ENCODE measurements at places on chromosomes 1 and 21. TPM values are rescaled to one million over a fixed set of nuclear protein-coding genes. Genes with fewer than 3 reads are reported as not detected.
A peak's percentile ranks its signal among the peaks of the same experiment; 100 is the strongest.

DNA sequence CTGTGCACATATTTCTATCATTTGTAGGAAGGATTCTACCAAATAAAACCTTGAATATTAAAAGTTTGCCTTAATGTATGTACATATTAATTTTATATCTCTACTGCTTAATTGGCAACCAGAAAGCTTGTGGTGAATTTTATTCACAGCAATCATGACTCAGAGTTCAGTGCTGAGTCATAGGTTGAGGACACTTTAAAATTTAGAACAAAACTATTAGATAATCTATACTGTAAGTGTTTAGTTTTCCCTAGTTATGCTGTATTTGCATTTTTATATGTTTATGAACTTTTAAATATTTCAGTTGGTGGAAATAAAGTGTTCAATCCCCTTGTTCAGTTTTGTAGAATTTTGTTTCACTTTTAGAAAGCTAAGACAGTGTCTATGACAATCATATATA, 841.5 kb downstream of the KCNT2 start:
- DNase-seq, result no peak

SPTA1 gene
- total RNA-seq, result not detected

DENND1B gene
- total RNA-seq, result 9.6 TPM

TNNT2 gene
- total RNA-seq, result not detected

ZC3H12A gene
- 29.7 TPM for total RNA-seq

DNA sequence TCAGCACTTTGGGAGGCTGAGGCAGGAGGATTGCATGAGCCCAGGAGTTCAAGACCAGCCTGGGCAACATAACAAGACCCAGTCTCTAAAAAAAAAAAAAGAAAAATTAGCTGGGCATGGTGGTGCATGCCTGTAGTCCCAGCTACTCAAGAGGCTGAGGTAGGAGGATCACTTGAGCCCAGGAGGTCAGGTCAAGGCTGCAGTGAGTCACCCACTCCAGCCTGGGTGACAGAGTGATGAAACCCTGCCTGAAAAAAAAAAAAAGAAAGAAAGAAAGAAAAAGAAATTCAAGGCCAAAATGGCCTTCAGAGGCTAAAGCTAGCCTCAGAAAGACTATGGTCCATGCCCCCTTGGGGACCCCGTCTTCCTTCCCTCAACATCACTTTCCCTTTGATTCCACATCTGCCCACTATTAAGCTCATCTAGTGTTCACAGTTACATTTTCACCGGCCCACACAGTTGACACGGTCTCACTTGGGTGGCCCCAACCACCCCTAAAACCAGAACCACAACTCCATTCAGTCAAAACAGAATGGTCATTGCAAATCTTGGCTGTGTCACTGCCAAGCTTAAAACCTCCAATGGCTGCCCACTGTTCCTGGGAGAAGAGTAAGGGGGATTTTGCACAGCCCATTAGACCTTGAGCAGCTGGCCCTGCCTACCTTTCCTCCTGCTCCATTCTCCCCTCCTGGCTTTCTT, 2.1 kb upstream of the CAPN8 start:
- DNase-seq, result no peak

- no peak for DNase-seq
Observed at GRCh38 chr1:235818632-235819136, 48.0 kb downstream of the LYST start.

DNA sequence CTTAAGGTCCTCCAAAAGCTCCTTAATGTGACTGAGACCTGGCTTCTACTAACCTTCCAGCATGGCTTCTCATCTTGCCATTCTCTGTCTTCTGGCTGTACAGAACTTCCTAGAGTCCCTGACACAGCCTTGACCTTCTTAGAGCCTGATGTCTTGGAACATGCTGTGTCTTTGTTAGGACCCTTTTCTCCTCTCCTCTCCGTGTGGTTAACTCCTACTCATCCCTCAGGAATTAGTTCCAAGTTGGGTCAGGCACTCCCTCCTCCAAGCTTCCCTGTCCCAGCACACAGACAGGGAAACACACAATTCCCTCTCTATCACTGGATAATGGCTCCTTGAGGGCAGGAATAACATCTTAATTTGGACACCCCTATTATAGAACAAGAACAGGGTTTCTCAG, 275.4 kb upstream of the USP24 start:
- no peak for DNase-seq

DNA sequence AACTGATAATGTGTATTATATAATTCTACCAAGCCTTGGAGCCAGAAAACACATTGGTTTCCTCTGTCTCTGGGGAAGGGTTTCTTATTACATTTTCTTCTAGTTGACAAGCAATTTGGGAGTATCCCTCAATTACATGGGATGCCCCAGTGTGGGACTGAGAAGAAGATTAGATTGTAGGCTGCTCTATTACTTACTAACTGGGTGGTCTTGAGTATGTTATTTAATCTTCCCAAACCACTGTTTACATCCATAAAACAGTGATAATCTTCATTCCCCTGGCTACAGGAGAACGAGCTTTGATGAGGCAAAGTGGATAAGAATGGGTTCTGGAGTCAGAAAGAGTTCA, 105.8 kb downstream of the TSEN15 start:
- DNase-seq, result no peak

DNA sequence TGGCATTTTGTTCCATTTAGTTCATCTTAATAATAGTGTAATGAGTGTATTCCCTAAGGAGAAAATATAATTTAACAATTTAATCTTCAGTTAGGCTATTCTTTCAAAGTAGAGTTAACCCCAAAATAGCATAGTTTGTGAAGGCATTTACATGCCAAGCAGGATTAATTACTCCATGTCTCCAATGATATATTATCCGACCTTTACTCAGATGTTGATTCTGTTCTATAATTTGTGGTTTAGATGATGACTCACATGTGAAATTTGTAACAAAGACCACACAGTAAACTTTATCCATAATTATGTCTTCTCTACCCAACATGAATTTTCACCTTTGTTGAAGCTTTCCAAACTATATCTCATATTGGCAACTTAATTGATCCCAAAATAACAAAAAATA, 2065.2 kb downstream of the MRPL39 start:
- no peak for DNase-seq

UMODL1 gene
- not detected for total RNA-seq

DNA sequence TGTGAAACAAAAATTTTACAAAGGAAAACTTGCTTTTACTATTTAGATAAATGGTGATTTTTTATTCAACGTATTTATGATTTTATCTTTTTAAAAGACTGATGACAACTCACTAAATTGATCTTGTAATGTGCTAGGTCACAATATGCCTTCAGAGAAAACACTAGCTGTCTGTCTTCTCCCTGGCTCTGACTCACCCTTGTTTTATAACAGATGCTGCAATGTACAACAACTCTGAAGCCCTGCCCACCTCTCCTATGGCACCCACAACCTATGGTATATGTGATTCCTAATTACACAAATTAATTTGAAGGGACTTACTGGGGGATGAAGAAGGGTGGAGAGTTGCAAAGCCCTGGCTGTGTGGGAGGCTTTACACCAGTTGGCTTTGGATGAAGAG, 24.7 kb upstream of the HSD17B7 start:
- DNase-seq, result no peak

CBR3 gene
- 12.5 TPM for total RNA-seq

DNA sequence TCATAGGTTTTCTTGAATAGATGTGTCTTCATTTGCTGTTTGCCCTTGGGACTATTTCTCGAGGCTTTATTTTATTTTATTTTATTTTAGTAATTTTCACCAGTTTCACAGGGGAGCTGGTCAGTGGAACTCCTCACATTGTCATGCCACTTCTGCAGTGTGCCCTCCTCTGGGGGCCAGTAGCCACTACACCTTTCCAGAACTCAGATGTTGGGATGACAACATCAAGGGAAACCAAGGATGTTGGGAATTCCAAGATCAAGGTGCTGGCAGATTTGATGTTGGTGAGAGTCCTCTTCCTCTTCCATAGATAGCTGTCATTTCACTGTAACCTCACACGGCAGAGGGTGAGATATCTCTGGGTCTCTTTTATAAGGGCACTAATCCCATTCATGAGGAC, 35.5 kb downstream of the SLC26A9 start:
- DNase-seq, result no peak

GRCh38 chr1:161098210-161099068, at the start of gene KLHDC9:
TSS of gene KLHDC9 (plus strand) at chr1:161098361. CDS start at chr1:161098536, 175 bp downstream.
- peak; percentile 84 for DNase-seq

DNA sequence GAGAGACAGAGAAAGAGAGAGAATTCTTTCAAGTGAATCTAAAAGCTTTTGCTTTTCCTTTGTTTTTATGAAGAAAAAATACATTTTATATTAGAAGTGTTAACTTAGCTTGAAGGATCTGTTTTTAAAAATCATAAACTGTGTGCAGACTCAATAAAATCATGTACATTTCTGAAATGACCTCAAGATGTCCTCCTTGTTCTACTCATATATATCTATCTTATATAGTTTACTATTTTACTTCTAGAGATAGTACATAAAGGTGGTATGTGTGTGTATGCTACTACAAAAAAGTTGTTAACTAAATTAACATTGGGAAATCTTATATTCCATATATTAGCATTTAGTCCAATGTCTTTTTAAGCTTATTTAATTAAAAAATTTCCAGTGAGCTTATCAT, 117.6 kb downstream of the PTPRC start:
- no peak for DNase-seq

GRCh38 chr21:46256501-46256994, 28.0 kb upstream of the LSS start:
- no peak for DNase-seq

- no peak for DNase-seq
Observed at GRCh38 chr1:13499422-13499821, 14.4 kb downstream of the LRRC38 start.

DNA sequence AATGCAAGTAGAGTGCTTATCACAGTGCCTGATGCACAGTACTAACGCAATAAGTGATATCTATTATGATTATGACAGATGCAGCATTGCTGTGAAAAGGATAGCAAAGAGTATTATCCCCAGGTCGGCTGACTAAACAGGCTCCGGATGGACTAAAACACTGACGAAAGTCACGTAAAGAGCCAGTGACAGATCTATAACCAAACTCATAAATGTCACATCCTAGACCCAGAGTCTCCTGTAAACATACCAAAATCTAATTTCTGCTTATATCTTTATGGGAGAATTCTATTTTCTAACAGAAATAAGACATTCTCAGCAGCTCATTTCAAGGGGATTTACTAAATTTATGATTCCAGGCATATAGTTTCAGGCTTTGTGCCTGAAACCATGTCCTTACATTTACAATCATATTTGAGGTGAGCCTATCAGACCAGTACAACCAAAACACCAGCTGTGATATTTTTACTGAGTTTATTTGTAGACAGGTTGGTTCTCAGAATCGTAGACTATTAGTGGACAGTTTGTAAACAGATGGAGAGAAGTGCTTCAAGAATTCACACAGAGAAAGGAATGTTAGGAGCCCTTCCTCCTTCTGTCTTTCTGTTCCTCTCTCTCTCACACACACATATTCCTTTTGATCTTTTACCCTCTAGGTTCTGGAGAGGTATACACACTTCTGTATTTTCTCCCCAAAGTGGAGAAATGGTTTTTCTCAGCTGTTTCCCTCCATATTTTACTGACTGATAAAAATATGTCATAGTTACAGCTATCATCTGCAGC, 52.4 kb upstream of the WDR26 start:
- DNase-seq, result no peak

GRCh38 chr1:116122955-116123757, 12.0 kb downstream of the MAB21L3 start:
- no peak for DNase-seq

- DNase-seq, result no peak
Observed at GRCh38 chr1:162229549-162229948, 147.1 kb downstream of the SPATA46 start.

LCE1C gene
- total RNA-seq, result not detected

GRCh38 chr1:91555821-91556531, 55.3 kb downstream of the CDC7 start:
- peak; percentile 78 for DNase-seq

ATP1A2 gene
- total RNA-seq, result not detected

OPRD1 gene
- total RNA-seq, result 0.02 TPM

DNA sequence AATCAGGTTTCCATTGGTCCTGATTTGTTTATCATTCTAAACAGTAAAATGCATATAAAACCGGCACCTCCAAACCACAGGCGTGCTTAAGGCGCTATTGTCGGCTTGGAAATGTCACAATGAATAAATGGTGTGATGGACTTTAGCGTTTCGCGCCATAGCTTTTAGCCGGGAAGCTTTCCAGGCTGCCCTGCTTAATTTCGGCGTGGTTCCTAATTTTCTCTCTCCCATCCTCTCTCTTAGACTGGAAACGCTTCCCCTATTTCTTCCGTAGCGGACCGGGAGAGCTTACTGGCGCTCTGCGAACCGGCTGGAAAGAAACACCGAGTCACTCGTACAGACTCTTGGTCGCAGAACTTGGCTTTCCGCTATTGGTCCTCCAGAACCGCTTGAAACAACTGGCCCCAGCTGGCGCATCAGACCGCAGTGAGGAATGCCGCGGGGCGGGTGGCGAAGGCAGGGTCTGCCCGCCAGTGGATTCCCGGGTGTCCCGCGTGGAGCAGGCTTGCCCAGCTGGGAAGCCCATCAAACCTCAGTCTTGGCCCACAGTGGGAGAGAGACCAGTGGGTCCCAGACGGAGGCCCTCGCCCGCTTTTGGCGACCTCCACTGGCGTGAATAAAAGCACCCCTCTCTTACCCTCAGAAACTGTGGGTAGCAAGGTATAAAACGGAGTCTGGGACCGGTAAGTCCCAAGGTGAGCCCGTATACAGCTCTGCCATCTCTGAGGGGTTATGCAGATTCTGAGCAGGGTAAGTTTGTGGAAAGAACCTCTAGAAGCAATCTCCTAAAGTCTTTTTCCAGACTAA, 4.0 kb upstream of the LHX8 start:
- DNase-seq, result no peak

ZNF593OS gene
- total RNA-seq, result not detected

DNA sequence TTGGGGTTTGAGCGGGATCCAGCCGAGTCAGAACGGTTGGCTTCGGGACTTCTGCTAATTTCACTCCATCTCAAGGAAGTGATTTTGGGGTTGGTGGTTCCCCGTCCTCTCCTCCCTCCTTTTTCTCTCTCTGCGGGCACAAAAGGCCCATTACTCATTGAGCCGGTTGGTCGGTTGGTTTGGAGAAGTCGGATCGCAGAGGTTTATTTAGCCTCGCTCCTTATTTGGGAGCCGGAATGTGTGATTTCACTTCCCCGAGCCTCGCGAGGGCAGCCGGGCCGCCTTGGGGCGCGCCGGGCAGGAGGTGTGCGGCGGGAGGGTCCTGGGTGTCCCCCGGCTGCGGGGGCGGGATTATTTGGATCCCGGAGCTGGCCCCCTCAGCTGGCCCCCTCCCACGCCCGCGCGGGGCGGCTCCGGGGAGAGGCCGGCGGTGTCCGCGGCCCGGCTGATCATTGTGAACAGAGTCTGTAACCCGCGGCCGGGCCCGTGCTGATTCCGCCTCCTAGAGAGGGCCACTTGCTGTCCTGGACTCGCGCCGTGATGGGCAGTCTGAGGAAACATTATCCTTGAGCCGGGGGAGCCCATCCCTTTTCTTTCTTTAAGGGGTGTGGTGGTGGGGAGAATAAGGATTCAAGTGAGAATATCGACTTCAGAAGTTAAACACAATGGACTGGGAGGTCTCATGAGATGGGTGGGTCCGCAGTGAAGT, 1.2 kb downstream of the MAPKAPK2 start:
- DNase-seq, result peak; percentile 69

Data from activated CD4-positive, alpha-beta T cell treated with anti-CD3 and anti-CD28 coated beads for 36 hours (primary cell).